ENCODE measurements at places on chromosomes 2 and 18.

- no peak for DNase-seq
These were observed 52.5 kb upstream of the ID2 start for GRCh38 chr2:8629402-8629801.

GRCh38 chr2:223536546-223536945 lies 65.6 kb downstream of the SCG2 start:
- no peak for DNase-seq

DNA sequence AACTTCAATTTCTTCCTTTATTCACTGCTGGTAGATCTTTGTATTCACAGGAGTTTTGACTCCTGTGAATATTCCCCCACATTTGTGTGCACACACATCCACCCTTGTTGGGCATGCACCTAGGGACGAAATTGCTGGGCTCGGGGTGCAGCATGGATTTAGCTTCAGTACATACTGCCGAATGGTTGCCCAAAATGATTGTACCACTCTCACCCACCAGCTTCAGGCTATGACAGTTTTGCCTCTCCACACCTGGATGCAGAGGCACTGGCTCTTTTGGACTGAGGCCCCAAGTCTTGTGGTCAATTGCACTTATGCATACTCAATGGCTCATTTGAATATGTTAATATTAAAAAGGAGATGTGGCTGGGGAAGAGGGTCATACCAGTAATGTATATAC lies 65.1 kb upstream of the ODC1 start:
- DNase-seq, result no peak

DNA sequence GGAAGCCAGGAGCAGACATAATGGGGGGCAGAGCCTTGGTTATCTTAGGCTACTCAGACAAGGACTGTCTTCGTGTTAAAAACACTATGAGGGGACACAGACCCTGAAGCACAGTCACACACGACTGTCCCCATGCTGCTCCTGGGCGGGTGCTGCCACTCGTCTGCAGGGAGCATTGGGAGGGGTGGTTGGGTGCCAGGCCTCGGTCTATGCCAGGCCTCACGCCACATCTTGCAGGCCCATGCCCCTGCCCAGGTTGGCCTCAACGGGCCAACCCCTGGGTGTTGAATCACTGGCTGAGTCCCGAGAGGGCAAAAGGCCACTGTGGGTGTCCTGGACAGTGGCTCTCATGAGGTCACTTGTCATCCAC lies 97.9 kb downstream of the USP40 start:
- no peak for DNase-seq

DNA sequence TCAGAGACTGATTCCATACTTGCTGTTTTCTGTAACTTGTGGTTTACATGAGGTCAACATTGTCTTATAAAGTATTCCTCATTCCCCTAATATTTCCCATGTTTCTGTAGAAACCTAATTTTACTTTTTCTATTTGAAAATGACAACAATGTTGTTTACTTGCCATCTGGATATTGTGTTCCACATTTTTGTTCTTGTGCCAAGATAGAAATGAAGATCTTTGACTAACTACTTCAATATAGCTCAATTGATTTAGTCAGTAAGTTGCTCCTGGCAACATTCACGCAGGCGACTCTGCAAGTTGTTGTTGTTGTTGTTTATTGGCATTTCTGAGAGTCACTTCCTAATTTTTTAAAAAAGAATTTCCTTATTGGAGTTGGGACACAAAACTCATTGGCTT lies 69.5 kb downstream of the CAVIN2 start:
- DNase-seq, result no peak

GRCh38 chr2:10570076-10570475 lies 119.7 kb downstream of the NOL10 start:
- DNase-seq, result no peak

DNA sequence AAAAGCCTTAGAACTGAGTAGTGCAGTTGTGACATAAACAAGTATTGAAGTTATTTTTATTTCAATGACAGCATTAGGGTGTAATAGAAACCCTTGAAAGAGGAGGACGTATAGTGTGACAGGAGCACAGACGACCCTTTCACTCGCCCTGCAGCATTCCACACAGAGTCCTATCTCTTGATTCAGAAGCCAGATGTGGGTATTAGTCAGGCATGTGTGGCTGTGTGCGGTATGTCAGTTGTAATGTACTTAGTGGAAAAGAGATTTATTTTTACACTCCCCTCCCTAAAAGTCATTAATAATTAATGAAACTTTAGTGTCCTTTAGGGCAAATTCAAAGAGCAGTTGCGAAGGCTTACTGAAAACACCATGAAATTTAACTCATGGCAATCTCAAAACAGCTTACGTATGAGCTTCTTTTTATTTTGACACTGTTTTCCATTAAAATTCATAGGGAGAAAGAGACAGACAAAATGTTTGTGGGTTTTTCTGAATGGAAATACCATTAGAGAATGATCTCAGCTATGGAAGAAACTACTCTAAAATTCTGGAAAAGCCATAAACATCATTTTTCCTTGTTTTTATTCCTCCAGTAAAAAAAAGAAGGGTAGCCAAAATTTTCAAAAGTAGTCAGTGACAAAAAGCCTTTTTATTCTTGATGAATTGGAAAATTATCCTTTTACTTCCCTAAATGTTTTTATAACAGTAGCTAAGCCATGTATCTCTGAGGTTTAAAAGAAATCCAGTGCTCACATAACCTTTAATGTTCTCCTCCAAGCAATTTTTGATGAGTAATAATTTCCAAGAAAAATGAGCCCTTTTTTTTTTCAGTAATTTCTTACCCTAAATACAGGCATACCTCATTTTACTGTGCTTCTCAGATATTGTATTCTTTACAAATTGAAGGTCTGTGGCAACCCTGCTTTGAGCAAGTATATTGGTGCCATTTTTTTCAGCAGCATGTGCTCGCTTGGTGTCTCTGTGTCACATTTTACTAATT lies 84.0 kb upstream of the DSEL start:
- DNase-seq, result no peak

DNA sequence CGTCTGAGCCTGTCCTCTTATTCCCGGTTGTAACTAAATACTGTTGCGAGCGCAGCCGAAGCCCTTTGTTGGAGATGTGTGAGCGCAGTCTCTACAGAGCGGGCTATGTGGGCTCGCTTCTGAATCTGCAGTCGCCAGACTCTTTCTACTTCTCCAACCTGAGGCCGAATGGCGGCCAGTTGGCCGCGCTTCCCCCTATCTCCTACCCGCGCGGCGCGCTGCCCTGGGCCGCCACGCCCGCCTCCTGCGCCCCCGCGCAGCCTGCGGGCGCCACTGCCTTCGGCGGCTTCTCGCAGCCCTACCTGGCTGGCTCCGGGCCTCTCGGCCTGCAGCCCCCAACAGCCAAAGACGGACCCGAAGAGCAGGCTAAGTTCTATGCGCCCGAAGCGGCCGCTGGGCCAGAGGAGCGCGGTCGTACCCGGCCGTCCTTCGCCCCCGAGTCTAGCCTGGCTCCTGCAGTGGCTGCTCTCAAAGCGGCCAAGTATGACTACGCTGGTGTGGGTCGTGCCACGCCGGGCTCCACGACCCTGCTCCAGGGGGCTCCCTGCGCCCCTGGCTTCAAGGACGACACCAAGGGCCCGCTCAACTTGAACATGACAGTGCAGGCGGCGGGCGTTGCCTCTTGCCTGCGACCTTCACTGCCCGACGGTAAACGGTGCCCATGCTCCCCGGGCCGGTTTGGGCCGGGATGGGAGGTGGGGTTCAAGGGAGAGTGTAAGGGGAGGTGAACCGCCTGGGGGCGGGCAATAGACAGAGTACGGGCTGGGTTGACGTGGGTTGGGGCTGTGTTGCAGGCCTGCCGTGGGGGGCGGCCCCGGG lies at the start of gene HOXD12:
TSS of gene HOXD12 (plus strand) at position 68 of the 819 bp plus-strand sequence. CDS start at position 75, 7 bp downstream.
- DNase-seq, result peak; percentile 73

DNA sequence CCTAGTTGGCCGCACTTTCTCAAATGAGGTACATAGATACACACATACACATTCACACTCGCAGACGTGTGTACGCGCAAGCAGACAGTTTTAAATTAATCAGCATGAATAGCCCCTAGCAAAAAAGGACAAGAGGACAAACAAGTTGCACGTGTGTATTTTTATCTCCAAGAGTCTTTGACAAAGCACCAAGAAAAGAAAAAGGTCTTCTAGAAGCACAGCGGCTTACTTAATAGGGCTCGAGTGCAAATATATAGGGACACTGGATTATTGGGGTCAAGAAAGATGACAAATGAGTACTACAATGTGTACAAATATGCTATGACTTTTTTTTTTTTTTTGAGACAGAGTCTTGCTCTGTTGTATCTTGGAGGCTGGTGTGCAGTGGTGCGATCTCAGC lies 1.7 kb upstream of the BCL2 start:
- DNase-seq, result no peak

DNA sequence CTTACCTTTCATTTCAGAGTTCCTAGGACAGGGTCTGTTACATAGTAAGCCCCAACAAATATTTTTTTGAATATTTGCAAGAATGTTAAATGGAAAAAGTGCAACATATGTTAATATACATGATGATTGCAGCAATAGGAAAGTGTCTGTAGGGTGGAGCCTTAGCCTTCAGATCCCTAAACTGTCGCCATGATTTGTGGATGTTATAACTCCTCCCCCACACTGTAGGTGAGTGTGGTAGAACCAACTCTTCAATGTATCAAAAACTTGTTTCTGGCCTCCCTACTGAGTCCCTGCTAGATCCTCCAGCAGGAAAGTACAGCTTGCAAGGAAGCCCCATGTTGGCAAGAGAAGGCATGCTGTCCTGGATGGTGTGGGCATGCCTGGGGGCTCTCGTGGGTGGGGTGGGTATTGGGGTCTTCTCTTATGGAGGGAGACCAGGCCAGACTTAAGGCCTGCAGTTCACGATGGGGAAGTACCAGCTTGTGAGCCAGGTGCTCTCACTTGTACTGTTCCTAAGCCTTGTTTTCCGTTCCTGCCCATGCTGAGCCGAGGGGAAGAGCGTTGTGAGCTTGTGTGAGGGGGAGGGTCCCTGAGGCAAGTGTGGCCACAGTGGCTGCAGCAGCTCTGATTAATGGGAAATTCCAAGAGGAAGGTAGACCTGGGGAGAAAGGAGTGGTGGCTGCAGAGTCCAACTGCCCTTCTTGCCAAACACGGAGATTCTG lies 11.4 kb downstream of the FHOD3 start:
- DNase-seq, result no peak

GRCh38 chr18:71529703-71530303 lies 1014.3 kb downstream of the CBLN2 start:
- no peak for DNase-seq

DNA sequence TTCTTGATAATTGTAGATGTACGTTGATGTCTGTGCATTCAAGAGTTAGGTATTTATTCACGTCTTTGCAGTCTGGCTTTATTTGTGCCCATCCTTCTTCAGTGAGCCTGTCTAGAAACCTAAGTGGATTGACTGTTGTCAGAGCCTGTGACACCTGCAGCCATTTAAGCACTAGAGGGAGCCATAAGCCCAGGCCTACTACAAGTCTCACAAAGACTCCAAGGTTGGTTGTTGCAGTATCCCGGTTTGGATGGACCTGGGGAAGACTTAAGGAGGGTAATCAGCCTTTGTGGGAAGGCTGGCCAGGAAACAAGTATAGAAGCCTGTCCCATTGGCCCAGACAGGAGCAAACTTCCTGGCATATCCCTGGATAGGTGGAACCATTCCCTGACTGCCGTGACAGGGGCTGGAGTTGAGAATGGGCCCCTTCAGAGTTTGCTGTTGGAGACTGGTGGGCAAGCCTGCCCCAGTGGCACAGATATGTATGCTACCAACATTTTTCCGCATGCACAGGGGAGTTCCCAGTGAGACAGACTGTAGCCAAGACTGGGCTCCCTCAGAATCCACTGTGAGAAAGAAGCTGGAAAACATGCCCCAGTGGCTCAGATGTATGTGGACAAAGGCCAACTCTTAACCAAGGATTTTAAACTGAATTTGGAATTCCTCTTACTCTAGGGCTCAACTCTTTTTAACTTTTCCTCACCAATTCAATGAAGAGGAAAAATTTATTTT lies 9.3 kb upstream of the LRRC30 start:
- DNase-seq, result peak; percentile 65

GRCh38 chr2:178848335-178848734 lies 41.1 kb upstream of the TTN start:
- DNase-seq, result no peak

GRCh38 chr2:102251042-102251848 lies 60.1 kb upstream of the IL1RL1 start:
- peak; percentile 88 for DNase-seq

- no peak for DNase-seq
These were observed 3.1 kb downstream of the SLC38A11 start for GRCh38 chr2:164952057-164952702.

DNA sequence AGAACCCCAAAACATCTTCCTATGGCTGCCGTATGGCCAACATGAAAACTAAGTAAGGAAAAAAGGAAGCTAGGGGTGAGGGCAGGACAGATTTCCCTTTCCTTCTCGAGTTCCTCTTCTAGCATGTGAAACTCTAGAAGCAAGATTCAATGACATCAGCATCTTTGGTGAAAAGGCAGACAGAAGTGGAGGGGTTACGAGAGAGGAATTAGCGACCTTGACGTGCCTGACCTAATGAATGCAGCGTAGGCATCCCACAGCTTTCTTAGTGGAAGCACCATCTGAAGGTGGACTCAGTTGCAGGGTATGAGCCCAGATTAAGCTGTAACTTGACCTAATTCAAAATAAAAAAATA lies 47.9 kb upstream of the PELI1 start:
- DNase-seq, result no peak

DNA sequence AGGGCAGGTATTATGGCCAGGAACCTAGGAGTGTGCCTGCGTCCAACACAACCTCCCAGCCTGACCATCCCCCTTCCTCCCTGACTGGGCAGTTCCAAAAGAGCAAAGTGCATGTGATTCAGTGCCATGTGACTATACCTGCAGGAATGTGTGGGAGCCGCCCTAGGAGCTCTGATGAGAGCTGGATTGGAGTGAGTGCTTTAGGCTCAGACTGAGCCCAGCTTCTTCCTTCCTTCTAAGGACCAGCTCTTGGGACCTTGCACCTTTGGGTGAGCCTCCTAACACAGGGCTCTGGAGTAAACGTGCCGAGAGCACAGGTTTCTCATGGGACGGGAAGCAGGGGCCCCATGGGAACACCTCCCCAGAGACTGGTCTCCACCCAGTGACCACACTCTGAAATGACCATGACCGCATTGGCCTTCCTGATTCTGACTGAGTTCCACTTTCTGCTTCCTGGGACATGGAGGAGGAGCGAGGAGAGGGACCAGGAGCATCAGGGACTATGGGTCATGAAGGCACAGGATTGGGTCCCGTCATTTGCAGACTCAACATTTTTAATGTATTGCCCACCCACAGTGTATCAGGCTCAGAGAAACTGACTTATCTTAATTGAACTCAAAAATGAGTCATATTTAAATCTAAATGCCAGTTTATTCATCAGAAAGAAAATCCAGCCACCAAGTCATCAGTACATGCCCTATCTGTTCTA lies 87.8 kb upstream of the BCL2L11 start:
- no peak for DNase-seq

DNA sequence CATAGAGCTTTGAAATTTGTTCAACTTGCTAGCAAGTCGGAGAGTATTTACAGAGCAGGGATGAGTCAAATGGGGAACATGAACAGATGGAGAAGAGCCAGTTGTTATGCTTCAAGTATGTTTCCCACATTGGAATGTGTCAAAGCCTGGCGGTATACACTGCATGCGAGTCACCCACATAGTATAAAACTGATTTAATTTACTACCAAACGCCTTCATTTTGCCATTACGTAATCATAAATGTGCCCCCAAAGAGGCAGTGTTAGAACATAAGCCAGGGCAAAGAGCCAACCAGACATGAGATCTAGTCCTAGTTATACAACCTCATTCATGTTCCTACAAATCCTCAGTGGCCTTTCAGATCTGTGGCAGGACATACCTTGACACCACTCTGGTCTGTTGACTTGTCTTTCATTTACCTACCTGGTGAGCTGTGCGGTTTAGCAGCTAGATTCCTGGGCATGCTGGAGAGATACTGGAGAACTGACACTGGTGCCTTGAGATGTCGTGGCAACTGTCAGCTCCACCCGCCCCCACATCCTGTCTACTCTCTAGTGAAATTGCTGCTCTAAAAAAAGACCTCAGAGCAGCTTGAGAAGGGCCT lies 21.7 kb upstream of the NRP2 start:
- DNase-seq, result no peak
